ENCODE measurements at places on chromosomes 6 and 20. TPM values are rescaled to one million over a fixed set of nuclear protein-coding genes. Genes with fewer than 3 reads are reported as not detected.

Gene OOEP
- not detected for total RNA-seq

Gene CST2
- total RNA-seq: not detected

Gene MAP7
- 0.36 TPM for total RNA-seq

Gene MACROD2
- total RNA-seq: 1.1 TPM

Gene BTNL2
- total RNA-seq: not detected

Gene TINAG
- not detected for total RNA-seq

Gene AIF1
- not detected for total RNA-seq

Gene SASH1
- total RNA-seq: 79.2 TPM

Measured in endothelial cell of coronary artery (primary cell).